ENCODE measurements at places on chromosomes 2 and 18.

- DNase-seq = no peak
These were observed 765.1 kb upstream of the SLC8A1 start for GRCh38 chr2:41216978-41217377.

- DNase-seq = no peak
These were observed 1.8 kb downstream of the REL start for GRCh38 chr2:60882971-60883753.

GRCh38 chr18:37361335-37362157 lies 204.1 kb downstream of the CELF4 start:
- DNase-seq = no peak

GRCh38 chr2:219469186-219469724 lies 29.4 kb upstream of the GMPPA start:
- DNase-seq = no peak

- no peak for DNase-seq
These were observed 195.8 kb upstream of the SMAD2 start for GRCh38 chr18:48126240-48126639.

DNA sequence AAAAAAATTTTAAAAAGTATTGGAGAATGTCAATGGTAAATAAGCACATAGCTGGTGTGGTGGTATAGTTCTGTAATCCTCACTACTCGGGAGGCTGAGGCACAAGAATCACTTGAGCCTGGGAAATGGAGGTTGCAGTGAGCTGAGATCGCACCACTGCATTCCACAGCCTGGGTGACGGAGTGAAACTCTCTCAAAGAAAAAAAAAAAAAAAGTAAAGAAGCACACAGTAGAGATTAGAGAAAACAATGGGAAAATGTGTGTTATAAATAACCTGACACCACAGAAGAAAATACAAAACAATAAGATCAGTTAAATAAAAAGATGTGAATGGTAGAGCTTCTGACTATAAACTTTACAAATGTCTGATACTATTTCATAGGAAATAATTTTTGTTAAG lies 163.7 kb upstream of the WDSUB1 start:
- DNase-seq = no peak

DNA sequence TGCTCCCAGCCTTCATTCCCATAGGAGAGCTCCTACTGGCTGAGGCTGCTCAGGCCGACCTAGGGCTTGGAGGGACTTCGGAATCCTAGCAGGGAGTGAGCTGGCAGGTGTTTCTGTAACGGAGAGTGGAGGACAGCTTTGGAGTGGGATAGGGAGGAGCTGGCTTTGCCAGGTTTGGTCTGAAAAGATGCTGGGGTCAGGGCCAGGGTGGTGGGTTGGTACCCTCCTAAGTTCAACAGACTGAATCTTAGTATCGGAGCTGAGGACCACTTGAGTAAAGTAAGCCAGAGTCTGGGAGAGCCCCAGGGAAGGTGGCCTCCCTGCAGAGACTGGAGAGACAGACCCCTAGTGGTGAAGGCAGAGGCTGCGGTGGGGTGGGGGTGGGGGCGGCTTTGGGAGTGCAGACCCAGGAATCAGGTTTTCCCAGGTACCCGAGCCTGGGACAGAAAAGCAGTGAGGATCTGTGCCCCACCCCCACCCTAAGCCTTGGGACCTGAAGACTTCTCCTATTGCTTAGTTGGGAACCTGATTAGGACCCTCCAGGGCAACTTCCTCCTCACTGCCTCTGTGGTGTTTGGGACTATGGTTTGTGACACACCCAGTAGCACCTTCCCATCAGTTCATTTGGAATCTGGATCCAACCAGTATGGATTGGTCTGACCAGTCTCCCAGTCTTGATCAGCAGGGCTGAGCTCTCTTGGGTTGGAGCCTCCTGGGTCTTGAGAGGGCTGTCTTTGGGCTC lies 3.0 kb downstream of the CNNM4 start:
- no peak for DNase-seq

DNA sequence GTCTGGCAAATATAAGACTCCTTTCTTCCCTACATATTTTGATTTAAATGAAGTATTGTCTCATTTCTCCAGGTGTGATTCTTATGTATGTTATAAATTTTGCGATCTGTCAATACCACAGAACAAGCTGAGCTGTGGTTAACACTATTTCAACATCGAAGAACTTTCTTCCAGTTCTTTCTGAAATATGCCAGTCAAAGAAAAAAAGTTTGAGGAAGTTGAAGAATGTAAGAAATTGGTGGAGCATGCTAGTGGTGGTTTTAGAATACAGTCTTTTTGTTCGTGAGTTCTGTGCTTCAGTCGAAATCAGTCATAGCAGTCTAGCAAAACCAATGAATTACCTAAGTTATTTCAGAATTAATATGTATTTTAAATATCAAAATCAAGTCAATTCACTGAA lies 8.6 kb upstream of the COBLL1 start:
- DNase-seq = no peak

DNA sequence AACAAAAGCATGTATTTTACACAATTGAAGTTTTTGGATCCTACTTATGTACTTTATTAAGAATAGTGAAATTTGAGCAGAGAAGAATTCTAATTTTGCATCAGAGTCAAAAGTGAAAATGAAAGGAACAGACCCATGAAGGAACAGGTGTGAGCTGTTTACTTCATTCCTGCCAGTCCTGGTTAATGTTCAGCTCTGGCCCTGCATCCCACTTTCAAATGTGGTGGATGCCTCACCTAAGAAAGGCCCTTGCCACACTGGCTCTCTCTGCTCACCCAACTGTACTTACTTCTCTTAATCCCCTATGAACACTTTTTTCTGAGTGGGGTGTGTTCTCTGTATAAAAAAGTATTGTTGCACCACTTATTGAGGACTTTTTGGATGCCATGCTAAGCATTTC lies 22.2 kb downstream of the FAM110C start:
- no peak for DNase-seq

- no peak for DNase-seq
These were observed 6.4 kb downstream of the TNS1 start for GRCh38 chr2:217996361-217996760.

DNA sequence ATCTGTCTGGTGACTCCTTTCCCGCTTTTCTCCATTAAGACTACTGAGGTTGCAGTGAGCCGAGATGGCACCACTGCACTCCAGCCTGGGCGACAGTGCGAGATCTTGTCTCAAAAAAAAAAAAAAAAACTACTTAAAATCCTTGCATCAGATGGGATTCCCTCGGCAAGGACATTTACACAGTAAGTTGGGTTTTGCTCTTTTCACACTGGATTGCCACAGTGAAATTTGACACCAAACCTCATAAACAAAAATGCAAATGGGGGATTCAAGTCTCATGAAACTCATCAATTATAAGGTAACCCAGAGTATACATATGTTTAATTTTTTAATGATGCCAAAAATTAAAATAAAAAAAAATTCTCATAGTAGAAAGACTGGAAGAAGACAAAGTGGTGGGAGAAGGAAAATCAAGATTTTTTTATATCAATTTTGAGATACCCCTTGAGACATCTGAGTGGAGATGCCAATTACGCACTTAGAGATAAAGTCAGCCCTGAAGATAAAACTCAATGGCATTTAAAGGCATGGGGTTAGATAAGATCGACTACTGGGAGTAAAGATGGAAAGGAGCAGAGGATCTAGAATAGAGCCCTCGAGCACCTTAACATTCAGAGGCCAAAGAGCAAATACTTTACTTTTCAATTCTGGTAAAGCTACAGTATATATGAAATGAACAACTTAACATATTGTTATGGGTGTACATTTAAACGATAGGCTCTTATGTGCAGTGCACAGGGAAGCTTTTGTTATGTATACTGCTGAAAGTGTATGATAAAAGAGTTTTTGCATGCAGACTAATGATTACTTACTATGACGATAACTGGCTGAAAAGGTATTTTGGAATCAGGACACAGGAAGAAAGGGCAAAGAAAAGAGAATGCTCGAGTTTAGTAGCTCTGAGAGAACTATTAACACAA lies 37.6 kb downstream of the CHMP3 start:
- no peak for DNase-seq
